ENCODE measurements at places on chromosomes 5 and 9. TPM values are rescaled to one million over a fixed set of nuclear protein-coding genes. Genes with fewer than 3 reads are reported as not detected.

CCDC192 gene
- not detected for total RNA-seq

RCL1 gene
- total RNA-seq, result 50.5 TPM

HRCT1 gene
- 0.40 TPM for total RNA-seq

PPIC gene
- total RNA-seq, result 17.9 TPM

QRFP gene
- total RNA-seq, result not detected

SPAAR gene
- 0.13 TPM for total RNA-seq

IL9 gene
- total RNA-seq, result not detected

CENPH gene
- 29.3 TPM for total RNA-seq

ANXA2R gene
- 2.5 TPM for total RNA-seq

PCDHB13 gene
- 0.05 TPM for total RNA-seq

INSL4 gene
- total RNA-seq, result 15.8 TPM

PCDHA5 gene
- total RNA-seq, result 0.72 TPM

F2RL2 gene
- 3.3 TPM for total RNA-seq

CSF2 gene
- total RNA-seq, result 0.32 TPM

FRMD3 gene
- 4.2 TPM for total RNA-seq

PCDHGC5 gene
- not detected for total RNA-seq

SHISAL2B gene
- not detected for total RNA-seq

BTF3 gene
- 1,272 TPM for total RNA-seq
